ENCODE measurements at places on chromosomes 11 and 22. TPM values are rescaled to one million over a fixed set of nuclear protein-coding genes. Genes with fewer than 3 reads are reported as not detected.

DNA sequence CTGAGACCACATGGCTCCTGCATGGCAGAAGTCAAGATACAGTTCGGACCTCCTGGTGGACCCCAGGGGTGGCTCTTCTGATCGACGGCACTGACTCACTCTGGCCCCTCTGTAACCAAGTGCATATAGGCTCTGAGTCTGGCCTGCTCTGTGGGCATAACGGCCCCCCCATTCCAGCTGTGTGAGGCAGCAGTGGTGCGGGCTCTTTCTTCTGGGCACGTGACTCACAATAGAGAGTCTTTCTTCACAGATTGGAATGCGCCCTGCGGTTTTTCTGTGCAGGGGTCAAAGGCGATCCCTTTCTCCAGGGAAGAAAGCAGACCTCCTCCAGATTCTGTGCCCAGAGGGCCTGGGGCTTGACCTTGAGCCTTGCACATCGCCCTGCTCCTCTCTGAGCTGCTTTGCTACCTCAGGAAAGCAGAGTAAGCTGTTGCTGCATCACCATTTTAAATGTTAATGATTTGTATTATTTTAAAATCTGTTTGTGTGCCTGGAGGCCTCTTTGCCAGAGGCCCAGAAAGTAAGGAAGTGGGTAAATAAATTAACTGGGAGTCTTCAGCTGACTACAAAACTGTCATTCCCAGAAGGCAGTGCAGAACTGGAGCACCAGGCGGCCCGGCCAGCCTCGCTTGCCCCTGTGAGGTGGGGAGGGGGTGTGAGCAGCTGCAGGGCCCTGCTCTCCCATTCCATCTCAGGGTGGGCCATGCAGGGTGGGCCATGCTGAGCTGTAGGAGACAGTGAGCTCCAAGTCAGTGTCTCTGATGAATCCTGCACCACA lies 199.0 kb downstream of the GRIK4 start:
- no peak for DNase-seq

DNA sequence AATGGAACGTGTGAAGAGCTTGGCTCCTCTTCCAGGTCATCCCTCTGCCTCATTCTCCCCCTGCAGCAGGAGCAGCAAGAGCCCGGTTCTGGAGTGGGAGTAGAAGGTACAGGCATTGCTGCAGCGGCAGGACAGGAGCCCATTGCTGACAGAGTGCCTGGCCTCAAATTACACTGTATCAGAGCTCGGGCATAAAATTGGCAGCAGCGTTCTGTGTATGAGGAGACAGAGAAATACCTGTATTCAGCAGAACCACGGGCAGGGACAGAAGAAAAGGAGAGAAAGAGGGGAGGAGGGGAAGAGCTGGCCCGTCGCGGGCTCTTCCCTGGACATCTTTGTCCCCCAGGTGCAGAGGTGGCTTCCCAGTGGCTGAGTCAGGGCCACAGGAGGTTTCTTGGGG lies 2.6 kb upstream of the NCF4 start:
- DNase-seq: no peak

DNA sequence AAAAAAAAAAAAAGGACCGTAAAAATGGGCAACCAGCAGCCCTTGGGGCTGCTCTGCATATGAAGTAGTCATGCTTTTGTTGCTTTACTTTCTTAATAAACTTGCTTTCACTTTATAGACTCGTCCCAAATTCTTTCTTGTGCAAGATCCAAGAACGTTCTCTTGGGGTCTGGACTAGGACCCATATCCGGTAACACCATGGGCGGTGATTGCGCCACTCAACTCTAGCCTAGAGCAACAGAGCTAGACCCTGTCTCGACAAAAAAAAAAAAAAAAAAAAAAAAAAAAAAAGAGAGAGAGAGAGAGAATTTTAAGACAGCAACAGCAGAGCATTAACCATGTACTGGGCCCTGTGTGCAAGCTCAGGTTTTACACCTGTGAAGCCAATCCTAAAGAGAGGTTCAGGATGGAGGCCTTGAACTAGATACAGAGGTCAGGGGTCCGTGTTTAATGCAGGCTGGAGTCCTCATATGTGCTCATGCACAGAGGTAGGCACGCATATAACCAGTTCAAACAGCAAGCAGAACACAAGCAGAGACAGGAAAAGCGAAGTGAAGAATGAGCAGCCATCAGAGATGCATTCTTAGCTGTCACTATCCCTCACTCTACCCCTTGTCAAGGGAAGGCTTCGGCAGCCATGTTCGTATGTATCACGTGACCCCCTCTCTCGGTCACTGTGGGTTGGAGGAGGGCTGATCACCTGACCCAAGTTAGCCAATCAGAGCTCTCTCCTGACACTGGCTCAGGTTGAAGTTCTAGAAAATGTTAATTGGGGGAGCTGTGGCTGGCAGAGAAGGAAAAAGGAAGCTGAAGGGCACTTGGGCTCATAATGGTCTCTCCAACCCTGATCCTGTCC lies 16.7 kb upstream of the SYT12 start:
- peak; percentile 54 for DNase-seq

DNA sequence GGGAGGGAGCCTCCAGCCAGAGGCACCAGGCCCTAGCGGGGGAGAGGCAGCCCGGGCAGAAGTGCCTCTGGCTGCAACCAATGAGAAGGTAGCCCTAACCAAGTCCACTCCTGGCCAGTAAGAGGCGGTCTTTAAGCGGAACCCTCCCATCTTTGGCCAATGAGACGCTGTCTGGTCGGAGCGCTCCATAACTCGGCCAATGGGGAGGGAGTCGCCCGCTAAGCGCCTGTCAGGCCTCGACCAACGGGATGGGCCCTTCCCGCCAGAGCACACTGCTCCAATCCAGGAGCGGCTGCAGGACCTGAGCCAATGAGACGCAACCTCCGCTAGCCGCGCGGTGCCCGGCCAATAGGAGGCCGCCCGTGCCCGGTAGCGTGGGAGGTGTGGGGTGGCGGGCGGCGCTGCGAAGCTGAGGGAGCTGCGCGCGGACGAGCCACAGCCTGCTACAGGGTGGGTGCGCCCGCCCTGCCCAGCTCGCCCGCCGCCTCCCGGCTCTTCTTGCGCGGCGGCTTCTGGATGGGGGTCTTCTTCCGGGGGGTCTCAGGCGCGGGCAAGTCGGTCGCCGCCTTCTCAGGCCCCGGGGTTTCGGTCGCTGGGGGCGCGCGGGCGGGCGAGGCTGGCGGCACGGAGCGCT lies 12.6 kb downstream of the SCARF2 start:
- DNase-seq: no peak

The RBMXL2 gene
- not detected for total RNA-seq

DNA sequence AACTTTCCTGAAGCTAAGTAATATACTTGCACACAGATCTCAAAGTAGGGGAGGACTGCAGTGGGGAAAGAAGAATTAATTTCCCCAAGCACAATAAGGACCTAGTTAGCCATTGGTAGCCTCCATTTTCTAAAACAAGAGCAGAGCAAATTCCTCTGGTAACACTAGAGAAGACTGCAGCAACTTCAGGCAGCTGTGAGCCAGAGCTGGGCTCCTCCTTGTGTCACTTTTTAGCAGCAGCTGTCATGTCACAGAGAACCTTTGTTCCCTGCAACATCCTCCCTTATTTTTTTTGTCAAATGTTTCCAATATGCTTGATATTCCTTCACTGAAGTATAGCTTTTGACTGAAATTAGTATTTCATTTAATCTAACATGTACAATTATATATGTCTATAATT lies 54.4 kb downstream of the RRAS2 start:
- DNase-seq: no peak

- DNase-seq: no peak
Observed at GRCh38 chr11:29634744-29635143, 382.1 kb downstream of the KCNA4 start.

The SOX6 gene
- total RNA-seq: not detected

DNA sequence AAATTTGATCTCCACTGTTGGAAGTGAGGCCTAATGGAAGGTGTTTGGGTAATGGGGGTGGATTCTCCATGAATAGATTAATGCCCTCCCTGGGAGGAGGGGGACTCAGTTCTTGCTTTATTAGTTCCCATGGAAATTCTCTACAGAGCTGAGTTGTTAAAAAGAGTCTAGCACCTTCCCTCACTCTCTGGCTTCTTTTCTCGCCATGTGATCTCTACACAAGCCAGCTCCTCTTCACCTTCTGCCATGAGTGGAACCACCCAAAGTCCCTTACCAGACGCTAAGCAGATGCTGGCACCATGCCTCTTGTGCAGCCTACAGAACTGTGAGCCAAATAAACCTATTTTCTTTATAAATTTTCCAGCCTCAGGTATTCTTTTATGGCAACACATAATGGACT lies 465.8 kb upstream of the ANO5 start:
- DNase-seq: no peak

GRCh38 chr22:22893077-22893805 lies 5.6 kb downstream of the IGLL5 start:
- no peak for DNase-seq

GRCh38 chr11:27431808-27432207 lies 40.8 kb downstream of the LGR4 start:
- DNase-seq: no peak

- peak; percentile 56 for DNase-seq
Observed at GRCh38 chr22:32482708-32483107, 8.1 kb downstream of the FBXO7 start.

DNA sequence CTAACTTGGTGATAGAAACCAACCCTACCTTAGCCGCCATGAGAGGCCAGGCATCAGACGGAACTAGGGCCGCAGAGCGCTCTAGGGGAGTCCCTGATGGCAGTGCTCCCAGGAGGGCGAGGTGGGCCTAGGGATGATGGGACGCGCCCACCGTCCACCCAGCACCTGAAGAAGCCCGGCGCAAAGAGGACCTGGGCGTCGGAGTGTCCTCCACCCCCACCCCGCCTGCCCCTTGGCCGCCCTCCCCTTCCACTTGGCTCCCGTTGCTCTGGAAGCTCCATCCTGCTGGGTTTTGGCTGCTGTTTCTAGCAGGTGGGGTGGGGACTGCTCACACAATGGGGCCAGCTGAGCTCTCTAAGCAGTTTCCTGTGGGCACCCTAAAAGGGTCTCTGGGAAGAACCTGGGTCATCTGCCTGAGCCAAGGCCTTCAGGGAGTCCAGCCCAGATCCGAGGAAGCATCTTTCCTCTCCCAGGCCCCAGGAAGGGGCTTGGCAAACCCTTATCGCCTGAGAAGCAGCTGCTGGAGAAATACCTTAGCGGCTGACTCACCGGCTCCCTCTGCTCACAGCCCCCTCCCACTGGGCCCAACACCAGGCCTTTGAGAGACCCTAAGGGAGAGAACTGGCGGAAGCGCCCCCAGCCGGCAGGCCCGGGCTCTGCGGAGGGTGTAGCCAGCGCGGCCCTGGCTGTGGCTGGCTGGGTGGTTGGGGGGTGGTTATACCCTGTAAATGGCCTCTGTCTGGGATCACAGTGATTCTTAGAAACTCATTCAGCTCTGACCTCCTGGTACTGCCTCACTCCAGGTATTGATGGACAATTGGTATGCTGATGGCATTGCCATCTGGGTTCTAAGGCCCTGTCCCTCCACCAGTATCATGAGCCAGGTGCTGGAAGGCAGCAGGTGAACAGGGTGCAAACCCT lies 19.3 kb downstream of the CREB3L1 start:
- no peak for DNase-seq

The HTR3A gene
- not detected for total RNA-seq

DNA sequence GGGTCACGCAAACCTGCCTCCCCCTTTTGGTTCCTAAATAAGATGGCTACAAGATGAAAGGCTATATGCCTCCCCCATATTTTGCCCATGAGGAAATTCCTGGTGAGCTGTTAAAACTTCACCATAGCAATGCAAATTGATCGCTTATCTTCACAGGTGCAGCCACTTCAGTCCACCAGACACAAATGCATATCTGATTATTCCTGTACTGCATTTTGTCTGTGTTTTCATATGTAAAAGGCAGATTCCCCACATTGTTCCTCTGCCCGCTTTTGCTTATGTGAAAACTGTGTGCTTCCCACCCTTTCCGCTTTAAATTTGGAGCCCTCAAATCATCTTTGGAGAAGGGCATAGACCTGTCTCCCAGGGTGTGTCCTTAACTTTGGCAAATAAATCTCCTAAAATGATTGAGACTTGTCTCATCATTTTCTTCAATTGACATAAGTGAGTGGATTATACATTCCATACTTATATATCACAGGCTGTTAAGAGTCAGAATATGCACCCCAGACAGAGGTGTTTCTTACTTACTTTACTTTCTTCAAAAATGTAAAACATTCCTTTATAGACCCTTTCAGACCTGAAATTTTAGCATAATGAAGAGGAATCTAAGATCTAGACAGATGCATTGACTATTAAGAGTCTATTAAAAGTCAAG lies 116.4 kb downstream of the CASP12 start:
- DNase-seq: no peak

DNA sequence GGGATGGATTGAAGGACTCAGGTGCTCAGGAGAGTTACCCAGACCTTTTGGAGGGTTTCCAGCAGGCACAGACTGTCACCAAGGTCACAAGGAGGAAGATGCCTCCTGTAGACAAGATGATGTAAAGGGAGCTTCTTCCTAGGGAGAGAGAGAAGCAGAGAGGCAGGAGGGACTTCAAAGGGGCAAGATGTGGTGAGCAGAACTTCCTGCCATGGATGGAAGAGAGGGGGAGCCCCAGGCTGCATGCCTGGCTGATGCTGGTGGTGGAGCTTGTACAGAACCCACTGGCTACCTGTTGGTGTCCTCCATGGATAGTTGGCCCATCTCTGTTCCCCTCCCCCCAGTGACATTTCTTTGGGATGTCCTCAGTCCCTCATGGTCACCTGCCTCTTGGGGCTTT lies 4.2 kb downstream of the HEPN1 start:
- DNase-seq: no peak

GRCh38 chr11:77502346-77502905 lies 28.5 kb upstream of the PAK1 start:
- DNase-seq: no peak

The HTR3B gene
- not detected for total RNA-seq

The DEPDC7 gene
- total RNA-seq: 0.86 TPM

DNA sequence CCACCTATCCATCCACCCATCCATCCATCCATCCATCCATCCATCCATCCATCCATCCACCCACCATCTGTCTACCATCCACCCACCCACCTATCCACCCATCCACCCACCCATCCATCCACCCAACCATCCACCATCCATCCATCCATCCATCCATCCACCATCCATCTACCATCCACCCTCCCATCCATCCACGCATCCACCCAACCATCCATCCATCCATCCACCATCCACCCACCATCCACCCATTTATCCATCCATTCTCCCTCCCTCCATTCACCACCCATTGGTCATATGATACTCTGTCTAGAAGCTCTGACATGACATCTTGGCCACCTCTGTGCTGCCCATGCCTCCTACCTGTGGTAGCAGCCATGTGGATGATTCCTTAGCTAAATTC lies 31.7 kb downstream of the MUC2 start:
- no peak for DNase-seq

DNA sequence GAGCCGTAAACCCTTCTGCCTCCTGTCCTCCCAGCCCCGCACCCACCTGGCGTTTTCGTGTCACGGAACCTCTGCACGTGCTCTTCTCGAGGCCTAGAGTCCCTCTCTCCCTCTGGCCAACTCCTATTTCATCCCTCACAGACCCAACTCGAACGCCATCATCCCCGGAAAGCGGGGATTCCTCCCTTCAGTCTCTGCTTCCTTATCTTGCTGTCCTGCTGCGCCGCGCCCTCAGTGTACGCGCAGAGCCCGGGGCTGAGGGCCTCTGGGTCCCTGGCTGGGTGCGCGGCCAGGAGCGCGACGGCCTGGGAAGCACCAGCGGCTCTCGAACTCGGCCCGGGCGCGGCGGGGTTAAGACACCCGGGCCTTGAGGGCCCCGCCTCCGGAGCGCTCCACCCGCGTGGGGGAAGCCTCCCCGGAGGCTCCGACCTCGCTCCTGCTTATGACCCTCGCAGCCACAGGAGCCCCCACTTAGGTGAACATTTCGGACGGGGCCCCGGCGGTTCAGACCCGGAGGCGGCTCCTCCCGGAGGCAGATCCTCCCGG lies 398 bp upstream of the ATG16L2 start:
- no peak for DNase-seq
